Kidney (tissue), 22 donors: ENCODE measurements at places on chromosomes 16 and 17.

DNA sequence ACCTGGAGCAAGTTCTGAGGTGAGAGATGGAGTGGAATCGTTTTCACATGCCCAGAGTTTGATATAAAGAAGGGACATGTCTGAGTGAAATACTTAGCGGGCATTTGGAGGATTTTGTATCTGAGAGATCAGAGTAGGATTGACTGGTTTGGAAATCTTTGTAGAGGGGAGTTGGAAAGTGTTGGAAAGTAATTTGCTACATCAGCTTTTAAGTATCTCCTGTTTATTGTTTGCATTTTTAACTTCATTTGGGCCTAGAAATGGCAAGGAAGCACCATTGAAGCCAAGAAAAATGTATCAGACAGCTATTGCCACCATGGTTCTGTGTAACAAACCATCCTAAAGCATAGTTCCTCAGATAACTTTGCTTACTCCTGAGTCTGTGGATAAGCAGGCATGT lies 1015.1 kb upstream of the EEF2KMT start:
- no peak for DNase-seq

DNA sequence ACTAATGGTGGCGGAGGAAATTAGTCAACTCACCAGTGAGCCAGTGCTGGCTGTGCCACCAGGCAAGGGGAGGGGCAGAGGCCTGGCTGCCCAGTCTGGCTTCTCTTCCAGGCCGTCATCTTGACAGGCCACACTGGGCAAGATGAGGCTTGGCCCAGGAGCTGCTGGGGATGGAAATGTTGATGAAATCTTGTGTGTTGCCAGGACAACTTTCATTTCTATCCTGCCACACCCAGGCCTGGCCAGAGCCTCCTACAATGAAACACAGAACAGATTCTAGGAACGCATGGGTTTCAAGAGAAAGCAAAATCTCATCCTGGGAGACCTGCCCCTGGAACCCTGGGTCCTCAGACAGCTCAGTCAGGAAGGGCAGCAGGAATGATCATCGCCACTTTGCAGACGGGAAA lies 9.3 kb downstream of the HEXIM2 start:
- peak; percentile 40 for DNase-seq

GRCh38 chr16:6913566-6913965 lies 419.1 kb upstream of the RBFOX1 start:
- DNase-seq: no peak

- DNase-seq: no peak
Observed at GRCh38 chr17:81683208-81683583, 401 bp downstream of the ARL16 start.

- no peak for DNase-seq
Observed at GRCh38 chr17:47251421-47251940, 2.1 kb upstream of the ITGB3 start.

DNA sequence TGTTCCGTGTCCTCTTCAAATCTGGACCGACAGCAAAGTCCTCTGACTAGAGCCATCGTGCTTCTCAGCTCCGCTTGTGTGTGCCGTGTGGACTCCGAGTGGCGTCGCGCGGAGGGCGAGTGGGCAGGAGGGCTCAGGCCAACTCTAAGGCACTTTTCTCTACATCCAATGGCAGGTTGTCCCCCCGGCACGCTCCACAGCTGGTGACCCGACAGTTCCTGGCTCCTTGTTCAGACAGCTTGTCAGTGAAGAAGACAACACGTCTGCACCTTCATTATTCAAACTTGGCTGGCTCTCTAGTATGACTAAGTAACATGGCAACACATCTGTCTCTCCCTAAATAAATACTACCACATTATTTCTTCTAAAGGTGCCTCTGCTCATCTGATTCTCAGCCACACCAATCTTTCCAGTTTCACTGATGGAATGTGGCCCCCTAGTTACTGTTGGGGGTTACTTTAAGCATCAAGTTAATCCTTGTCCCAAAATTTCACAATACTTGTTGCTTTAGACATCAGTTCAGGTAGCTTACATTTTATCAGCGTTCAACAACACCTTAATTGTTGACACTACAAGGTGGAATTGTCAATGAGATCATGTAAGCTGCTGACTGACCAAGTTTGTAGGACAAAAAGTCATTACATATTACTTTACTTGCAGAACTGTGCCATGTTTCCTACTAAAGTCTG lies 15.4 kb downstream of the COG1 start:
- no peak for DNase-seq

DNA sequence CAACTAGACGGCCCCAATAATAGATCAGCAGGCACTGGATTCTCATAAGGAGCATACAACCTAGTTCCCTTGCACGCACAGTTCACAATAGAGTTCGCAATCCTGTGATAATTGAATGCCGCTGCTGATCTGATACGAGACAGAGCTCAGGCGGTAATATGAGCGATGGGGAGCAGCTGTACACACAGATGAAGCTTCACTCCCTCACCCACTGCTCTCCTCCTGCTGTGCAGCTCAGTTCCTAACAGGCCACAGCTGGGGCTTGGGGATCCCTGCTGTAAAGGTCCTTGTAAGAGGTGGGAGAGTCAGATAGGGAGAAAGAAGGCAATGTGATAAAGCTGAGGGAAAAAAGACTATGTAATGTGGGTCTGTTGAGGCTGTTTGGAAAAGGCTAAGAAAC lies 577.5 kb downstream of the RBFOX1 start:
- DNase-seq: no peak

DNA sequence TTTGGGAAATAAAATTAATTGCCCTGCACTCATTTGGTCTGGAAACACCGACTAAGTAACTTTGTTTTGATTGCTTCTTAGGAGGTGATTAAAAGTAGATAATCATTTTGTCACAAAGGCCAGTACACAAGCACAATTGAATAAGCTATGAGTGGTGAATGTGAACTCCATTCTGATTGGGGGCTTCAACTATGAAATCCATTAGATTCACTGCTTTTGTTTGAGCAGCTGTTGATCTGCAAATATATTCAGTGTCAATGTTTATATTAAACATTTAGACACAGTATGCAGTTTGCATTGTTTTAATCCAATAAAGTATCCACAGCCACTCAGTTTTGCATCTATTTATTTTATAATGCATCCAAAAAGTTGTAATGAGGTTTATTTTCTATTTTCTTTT lies 817.5 kb downstream of the CDH11 start:
- no peak for DNase-seq

- no peak for DNase-seq
Observed at GRCh38 chr17:4109449-4109848, 33.4 kb downstream of the ZZEF1 start.

GRCh38 chr16:53881371-53881770 lies 177.4 kb downstream of the FTO start:
- DNase-seq: no peak

DNA sequence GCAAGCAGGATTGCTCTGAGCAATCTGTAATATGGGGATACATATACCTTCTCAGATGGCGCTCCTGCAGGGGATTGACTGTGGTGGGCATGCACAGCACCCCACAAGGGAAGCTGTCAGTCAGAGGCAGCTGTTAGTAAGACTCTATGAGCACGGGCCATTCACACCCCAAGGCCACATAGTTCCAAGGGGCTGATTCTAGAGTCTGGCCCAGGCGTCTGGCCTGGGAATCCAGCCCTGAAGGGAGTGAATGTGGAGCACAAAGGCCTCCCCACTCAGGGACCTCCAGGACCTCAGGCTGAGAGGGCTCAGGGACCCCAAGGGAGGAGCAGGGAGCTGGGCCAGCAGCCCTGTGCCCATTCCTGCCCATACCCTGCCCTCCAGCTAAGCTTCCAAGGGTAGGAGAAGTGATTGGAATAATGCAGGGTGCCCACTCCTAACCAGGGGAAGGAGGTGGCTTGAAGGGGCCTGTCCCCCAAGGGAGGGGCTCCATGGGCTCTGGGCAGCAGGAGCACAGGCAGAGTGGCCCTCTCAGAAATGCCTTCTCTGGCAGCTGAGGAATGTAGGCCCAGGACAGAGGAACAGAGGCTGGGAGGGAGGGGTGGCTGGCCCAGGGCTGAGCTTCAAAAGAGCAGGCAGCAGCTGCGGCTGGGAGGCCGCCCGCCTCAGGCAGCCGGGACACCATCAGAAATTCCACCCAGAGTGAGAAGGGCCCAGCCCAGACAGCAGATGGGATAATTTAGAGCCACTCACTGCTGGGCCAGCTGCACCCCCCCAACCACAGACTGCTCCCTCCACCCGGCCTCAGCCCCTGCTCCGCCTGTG lies 48.9 kb upstream of the MRPS23 start:
- DNase-seq: peak; percentile 86

GRCh38 chr16:86823888-86824671 lies 245.7 kb downstream of the FOXL1 start:
- DNase-seq: no peak

GRCh38 chr16:85428899-85429775 lies 184.0 kb upstream of the GSE1 start:
- DNase-seq: no peak

DNA sequence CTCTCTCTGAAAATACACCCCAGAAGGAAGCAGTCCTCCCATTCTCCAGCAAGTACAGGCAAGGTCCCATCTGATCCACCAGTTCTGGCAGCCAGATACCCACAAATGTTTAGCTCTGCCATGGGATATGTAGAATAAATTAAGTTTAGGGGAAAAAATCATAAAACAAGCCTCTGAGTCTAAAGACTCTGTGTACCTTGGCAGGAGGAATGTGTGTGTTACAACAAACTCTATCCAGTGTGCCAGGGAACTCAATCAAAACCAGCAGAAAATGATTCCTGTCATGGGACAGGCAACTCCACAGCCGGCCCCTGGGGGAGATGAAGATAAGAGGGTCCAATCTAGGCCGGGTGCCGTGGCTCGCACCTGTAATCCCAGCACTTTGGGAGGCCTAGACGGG lies 73.4 kb downstream of the MRM3 start:
- no peak for DNase-seq

- DNase-seq: no peak
Observed at GRCh38 chr16:576197-576822, 6.5 kb downstream of the PIGQ start.

- DNase-seq: no peak
Observed at GRCh38 chr17:2719861-2720260, 8.3 kb upstream of the CLUH start.

- DNase-seq: no peak
Observed at GRCh38 chr17:57608369-57609124, 136.6 kb downstream of the CCDC182 start.

GRCh38 chr16:75471723-75472633 lies 7.5 kb upstream of the TMEM170A start:
- peak; percentile 56 for DNase-seq

DNA sequence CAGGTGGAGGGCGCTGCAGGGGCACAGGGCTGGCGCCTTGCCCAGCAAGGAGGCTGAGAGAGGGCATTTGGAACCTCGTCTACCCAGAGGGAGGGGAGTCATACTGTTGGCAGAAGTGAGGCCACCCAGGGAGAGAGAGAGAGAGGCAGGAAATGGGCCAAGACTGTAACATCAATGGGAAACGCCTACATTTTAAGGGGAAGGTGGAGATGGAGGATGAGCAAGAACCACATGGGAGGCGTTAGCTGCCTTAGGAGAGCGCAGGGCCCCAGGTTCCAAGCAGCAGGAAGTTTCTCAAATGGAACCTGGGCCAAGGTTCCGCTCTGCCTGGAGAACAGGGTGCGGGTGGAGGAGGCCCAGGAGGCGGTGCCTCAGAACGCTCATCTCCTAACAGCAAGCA lies 2.7 kb upstream of the WFDC1 start:
- no peak for DNase-seq

GRCh38 chr16:65066651-65067050 lies 55.2 kb downstream of the CDH11 start:
- no peak for DNase-seq

DNA sequence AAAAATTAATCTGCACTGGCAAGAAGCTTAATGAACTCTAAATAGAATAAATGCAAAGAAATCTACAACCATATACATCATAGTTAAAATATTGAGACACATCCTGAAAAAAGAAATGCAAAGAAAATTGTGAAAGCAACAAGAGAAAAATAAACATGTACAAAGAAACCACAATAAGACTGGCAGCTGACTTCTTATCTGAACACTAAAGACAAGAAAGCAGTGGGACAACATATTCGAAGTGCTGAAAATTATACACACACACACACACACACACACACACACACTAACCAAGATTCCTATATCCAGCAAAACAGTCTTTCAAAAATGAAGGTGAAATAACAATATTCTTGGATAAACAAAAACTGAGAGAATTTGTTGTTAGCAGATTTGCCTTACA lies 366.5 kb upstream of the C16orf82 start:
- no peak for DNase-seq

GRCh38 chr16:81797443-81797842 lies 18.4 kb downstream of the PLCG2 start:
- DNase-seq: no peak
